ENCODE measurements at places on chromosomes 1 and 21.

GRCh38 chr1:181080556-181080955, 7.9 kb upstream of the IER5 start:
- no peak for DNase-seq

DNA sequence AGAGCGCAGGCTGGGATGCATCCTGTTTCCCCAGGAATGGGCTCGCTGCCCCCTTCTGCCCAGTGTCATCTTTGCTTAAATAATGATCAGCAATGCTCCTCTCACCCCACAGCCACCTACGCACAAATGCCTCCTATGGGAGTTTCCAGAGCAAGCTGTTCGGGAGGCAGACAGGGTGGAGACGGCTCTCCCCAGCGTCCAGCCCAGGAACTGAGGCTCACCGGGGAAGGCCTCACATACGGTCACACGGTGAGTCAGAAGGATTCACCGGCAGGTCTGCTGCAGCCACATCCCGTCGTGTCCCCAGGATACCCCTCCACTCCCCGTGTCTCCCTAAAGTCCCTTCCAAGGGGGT, 40.3 kb upstream of the RUNX3 start:
- peak; percentile 24 for DNase-seq

- DNase-seq: no peak
These were observed 89.2 kb upstream of the GRIK3 start for GRCh38 chr1:37123276-37124115.

- DNase-seq: peak; percentile 48
These were observed 138.5 kb upstream of the ZNHIT6 start for GRCh38 chr1:85846706-85847105.

- no peak for DNase-seq
These were observed 24.0 kb downstream of the TENT5C start for GRCh38 chr1:117629625-117630422.

DNA sequence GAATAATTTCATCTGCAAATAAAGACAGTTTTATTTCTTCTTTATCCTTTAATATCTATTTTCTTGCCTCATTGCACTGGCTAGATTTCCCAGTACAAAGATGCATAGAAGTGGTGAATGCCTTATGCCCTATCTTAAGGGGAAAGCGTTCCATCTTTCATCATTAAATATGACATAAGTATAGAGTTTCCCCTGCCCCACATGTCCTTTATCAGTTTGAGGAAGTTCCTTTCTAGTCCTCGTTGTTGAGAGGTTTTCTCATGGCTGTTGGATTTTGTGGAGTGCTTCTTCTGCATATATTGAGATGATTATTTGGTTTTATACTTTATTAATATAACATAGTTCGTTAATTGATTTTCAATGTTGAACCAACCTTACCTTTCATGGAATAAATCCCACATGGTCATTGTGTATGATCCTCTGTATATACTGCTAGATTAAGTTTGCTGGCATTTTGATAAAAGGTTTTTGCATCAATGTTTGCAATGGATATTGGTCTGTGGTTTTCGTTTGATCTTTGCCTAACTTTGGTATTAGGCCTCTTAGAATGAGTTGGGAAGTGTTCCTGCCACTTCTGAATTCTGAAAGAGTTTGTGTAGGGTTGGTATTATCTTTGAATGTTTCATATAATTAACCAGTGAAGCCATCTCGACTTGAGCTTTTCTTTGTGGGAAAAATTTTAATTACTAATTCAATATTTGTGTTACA, 15.6 kb downstream of the PRKACB start:
- DNase-seq: no peak

GRCh38 chr1:95222629-95223028, 11.4 kb upstream of the RWDD3 start:
- no peak for DNase-seq

DNA sequence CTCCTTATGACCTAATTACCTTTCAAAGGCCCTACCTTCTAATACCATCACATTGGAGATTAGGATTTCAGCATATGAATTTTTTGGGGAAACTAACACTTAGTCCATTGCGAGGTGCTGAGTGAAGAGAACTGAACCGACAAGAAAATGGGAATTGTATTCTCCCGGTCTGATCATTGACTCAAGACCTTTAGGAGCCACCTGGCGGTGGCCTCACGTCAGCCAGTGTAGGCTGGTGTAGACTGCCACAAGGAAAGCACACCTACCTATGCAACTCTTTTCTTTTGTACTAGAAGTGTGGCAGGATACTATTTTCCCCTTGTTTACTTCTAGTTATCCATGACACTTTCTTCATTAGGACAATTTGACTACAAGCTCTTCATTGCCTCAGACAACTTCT, 333.5 kb upstream of the B3GALT2 start:
- no peak for DNase-seq

All from fibroblast of villous mesenchyme (primary cell).